ENCODE measurements at places on chromosomes 2 and 18.

GRCh38 chr2:195489101-195489500 lies 167.9 kb upstream of the SLC39A10 start:
- no peak for DNase-seq

DNA sequence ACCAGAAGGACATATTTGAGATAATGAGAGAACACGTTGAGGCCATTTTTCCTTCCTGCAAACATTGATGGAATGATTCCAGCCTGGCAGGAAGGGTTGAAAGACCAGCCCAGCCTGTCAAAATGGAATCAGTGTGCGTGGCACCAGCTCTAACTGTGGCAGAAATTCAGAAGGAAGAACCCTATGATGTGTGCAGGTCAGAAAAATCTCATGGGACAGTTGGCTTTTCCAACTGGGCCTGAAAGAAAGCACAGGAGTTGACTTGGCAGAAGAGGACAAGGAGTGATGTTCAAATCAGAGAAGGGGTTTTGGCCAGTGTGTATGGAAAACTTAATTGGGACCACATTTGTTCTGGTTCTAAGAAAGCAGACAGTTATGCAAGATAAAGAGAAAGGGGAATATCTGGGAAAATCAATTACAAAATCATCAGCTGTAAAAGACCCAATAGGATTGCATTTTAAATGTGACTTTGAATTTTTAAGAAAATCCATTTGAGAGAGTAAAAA lies 192.8 kb upstream of the PID1 start:
- DNase-seq, result no peak

DNA sequence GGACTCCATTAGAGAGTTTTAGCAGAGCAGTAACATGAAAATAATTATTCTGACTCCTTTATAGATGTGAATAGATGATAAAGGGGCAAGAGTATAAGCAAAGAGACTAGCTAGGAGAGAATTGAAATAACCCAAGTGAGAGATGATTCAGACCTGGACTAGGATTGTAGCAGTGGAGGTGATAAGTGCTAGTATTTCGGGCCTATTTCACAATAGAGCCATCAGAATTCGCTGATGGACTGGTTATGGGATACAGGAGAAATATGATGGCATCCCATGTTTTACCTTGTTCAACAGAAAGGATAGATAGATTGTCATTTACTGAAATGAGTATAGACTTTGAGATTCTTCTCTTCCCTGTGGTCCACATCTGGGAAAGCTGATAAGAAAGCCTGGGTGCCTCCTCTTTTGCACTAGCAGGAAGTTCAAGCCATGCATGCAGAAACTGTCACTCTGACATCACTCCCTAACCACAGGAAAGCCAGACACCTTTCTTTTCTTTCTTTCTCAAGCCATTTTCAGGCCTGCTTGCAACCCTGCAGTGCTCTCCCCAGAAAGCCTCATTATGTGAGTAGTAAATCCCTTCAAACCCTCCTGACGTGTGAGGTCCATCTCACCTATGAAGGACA lies 25.3 kb downstream of the DYNAP start:
- no peak for DNase-seq

DNA sequence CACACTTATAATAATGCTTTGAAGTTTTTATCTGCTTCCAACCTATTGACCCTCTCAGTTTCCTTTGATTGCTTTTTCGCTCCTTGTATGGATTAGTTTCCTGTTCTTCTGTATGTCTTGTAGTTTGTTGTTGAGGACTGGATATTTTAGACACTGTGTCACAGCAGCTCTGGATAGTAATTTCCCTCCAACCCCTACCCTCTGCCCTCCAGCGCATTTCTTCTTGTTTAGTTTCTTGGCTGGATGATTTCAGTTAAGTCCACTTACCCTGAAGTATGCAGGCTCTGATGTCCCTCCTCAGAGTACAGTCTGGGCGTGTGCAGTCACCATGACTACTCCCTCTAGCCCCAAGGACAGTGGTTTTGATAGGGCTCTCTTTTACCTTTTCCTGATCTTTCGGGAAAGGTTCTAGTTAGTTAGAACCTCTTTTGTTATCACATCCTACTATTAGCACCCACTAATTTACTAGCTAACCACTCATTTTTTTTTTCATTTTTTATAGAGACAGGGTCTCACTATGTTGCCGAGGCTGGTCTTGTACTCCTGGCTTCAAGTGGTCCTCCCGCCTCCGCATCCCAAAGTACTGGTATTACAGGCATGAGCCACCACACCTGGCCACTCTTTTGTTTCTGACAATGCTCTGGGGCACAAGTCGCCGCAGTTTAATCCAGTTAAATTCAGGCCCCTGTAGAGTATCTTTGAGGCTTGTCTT lies 16.3 kb upstream of the LYG1 start:
- no peak for DNase-seq

GRCh38 chr2:239372835-239373234 lies 28.0 kb downstream of the HDAC4 start:
- no peak for DNase-seq

DNA sequence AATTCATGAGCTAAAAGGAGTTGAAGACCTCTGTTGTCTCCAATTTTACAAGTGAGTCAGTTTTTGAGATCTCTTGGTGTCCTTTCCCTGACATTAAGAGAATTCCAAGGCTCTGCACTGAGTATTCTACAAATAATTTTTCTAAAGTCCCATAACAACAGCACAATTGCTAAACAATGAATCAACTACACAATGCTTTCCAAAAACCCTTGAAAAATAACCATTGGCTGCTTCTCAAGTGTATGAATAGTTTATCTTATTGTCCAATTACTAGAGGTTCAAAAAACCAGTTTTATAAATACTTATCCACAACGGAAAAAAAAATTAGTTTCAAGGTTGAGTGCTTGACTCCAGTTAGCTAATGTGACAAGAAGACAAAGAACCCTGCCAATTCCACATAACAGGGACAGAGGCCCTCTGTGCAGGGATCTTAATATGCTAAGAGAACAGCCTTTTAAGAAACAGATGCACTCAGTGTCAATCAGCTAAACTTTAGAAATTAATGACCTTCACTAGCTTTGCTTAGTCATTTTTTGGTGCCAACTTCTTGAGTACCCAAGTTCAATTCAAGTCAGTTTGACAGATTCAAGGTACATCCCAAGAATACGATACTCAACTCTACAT lies 266.6 kb upstream of the CYP26B1 start:
- DNase-seq, result no peak

DNA sequence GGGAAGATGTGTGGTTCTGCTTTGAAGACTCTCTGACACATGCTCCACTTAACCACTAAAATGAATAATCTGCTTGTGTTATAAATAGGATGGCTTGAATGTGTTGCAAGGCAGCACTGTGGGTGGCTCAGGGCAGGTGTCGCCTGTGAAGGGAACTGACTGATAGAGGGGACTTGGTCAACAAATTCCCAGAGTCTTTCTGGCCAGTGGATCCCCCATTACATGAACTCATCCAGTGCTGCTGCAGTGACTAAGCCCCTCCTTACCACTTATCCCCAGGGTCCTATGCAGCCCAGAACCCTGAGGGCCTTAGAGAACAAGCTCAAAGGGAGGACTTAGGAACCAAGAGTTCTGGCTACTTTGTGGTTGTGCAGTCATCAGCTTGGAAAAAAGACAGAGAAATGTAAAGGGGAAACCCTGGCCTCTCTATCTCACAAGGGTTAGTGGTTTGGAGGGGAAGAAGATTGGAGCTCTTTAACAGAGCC lies 226.2 kb upstream of the TNP1 start:
- DNase-seq, result no peak

DNA sequence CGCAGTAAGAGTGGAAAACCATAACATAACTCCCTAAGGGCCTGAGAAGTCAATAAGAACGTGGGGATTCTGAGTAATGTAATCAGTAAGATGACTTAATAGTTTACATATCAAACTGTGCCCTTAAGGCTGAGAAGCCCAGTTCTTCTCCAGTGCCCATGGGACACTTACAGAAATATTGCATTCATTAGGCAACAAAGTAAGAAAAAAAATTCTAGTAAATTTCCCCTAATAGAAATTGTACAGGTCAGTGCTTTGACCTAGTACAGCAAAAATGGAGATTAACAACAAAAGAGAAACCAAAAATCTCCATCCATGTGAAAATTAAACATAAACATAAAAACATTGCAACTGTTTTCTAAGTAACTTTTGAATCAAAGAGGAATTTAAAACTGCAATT lies 139.8 kb upstream of the HS6ST1 start:
- no peak for DNase-seq

GRCh38 chr2:100619951-100620350 lies 57.2 kb downstream of the PDCL3 start:
- no peak for DNase-seq

DNA sequence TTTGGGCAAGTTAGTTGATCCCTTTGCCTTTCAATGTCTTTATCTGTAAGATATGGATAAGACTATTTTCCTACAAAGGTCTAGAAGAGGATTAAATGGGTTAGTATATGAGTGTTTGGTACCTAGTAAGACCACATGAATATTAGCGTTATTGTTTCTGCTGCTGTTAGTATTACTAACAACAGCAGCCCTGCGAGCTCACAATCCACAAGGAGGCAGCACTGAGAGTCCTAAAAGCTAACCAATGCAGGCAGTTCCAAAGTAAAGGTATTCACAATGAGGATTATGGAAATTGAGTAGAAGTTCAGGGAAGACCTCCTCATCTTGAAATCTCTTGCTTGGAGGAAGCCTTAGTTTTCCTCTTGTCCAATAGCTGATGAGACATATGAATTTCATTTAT lies 248.9 kb downstream of the TDRD15 start:
- DNase-seq, result no peak

- DNase-seq, result no peak
Measured at GRCh38 chr2:25159949-25160348, 8.4 kb downstream of the POMC start.

DNA sequence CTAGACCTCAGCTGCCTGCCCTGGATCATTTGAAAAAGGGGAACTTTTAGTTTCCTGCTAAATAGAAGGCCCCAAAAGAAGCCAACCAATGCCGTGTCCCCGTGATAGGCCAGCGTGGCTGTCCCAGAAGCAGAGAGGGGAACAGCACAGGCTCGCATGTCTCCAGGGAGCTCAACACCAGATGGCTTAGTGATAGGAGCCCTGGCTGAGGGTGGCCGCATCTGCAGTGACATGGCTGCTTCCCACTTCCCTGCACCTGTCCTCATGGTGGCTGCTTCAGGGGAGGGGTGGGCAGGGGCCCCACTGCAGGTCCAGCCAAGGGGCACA lies 79.6 kb downstream of the MBP start:
- DNase-seq, result no peak

DNA sequence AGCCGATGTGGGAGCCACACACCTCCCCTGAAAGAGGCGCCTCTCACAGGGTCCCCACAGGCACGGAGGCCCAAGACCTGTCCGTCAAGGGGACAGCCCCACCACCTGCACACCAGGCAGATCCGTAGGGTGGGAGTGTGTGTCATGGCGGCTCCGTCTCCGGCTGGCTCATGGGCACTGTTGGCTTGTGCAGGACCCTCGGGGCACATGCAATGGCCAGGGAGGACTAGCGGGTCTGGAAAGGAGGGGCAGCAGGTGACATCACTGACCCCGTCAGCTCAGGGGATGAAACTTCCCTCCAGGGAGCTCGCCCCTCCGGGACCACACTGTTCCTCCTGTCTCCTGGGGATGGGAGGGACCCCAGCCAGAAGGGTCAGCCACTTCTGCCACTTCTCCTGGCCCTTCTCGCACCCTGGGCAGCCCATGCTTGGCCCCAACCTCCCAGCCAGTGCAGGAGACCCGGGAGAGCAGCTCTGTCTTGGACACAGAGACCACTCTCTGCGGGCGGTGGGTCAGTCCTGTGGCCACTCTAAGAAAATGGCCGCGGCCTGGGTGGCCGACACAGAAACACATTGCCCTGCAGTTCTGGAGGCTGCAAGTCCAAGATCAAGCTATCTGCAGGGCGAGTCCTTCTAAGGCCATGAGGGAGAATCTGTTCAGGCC lies 75.1 kb upstream of the TWIST2 start:
- no peak for DNase-seq

DNA sequence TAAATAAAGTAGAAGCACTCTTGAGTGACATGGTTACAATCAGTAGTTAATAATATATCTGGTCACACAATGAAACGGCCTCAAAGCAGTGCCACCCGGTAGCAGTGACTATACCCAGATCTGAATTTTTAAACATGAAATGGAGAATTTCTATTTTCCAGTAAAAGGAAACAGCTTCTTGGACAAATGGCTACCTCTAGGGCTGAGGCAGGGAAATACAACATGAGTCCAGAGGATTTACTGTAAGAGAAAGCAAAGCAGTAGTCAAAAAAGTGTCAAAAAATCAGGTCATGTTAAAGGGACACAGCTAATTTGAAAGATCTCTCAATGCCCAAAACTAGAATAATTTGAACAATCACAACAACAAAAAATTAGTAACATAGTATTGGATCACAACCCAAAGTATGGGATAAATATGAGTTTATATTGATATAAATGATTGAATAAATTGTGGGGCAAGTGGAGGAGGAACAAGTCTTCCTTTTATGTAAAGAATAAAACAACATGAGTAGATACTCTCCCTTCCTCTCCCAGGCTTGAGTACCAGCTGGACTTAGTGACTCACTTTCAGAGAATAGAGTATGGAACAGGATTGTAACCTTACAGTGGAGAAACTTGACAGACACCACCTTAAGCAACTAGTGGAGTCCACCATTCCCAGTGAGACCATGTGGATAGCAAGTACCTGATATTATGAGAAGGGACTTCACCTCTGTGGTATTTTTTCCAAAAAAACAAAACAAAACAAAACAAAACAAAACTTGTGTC lies 180.8 kb downstream of the MBD2 start:
- DNase-seq, result no peak

- no peak for DNase-seq
Measured at GRCh38 chr2:220044383-220044782, 417.0 kb downstream of the SLC4A3 start.

- DNase-seq, result no peak
Measured at GRCh38 chr2:141513853-141514252, 617.0 kb downstream of the LRP1B start.

DNA sequence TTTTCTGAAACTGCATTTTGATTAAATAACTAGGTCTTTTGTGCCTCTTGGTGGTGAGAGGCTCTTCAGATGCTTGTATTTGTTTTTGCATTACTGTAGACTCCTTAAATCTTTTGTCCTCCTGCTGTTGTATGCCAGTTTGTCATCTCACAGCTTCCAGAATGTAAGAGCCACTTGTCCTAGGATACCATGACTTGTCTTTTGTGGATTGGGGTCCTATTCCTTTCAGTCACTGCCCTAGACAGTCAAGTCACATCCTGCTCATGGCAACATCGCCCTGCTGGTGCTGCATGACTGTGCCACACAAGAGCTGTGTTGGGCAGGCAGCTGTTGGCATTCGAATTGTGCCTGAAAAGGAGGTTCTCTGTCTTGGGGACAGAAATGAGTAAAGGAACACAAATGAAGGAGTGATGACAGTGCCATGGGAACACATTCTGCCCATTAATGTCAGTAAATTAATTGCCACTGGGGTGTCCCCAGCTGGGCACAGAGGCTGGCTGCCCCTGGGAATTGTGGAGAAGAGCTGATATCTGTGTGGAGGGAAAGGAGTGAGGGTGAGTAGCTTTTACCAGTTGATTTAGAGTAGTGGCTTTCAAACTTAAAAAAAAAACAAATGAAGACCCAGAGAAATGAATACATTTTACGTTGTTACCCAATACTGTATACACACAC lies 140.3 kb downstream of the ARL6IP6 start:
- DNase-seq, result no peak

Measured in CD8-positive, alpha-beta memory T cell (primary cell).